ENCODE measurements at places on chromosomes 7 and 10.

GRCh38 chr7:99459087-99459486 is 6.9 kb downstream of the ATP5MF start:
- DNase-seq: peak; percentile 10

- DNase-seq: no peak
Observed at GRCh38 chr10:123930340-123931001, 38.9 kb upstream of the CPXM2 start.

DNA sequence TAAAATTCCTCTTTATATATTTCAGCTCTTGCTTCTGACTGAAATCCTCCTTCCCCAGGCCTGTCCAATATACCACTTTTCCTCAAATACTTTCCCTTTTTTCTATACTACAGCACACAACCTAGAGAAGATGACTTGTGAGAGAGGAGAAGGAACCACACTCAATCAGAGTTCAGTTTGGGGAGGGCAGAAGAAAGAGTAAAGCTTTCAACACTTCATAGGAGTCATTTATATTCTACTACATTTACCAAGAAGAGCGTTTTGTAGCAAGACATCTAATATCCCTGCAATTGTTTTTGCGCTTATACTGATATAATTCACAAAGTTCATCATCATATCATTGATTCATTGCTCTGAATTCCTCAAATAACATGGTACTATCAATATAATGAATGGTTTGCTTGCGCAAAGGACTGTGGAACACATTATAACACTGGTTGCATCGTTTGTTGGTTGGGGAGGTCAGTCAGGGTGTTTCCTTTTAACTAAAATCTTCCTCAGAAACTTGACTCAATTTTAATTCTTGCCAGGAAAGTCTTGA is 792.5 kb upstream of the CELF2 start:
- DNase-seq: no peak

DNA sequence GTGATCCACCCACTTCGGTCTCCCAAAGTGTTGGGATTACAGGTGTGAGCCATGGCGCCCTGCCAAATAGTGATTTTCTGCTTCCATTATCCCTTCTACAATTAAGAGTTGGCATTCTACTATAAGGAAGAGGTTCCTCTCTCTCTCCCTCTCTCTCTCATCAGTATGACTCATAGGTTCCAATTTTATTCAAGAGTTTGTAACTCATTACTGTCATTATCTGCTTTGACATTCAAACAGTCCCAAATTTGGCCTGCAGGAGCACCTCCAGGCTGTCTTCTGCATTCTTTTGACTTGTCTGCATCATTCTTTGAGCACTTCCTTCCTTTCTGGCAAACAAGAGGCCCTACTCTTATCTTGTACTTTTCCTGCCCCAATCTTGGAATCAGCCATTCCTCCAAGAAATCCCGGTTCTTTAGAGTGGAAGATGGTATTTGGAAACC is 33.2 kb upstream of the CALU start:
- no peak for DNase-seq

DNA sequence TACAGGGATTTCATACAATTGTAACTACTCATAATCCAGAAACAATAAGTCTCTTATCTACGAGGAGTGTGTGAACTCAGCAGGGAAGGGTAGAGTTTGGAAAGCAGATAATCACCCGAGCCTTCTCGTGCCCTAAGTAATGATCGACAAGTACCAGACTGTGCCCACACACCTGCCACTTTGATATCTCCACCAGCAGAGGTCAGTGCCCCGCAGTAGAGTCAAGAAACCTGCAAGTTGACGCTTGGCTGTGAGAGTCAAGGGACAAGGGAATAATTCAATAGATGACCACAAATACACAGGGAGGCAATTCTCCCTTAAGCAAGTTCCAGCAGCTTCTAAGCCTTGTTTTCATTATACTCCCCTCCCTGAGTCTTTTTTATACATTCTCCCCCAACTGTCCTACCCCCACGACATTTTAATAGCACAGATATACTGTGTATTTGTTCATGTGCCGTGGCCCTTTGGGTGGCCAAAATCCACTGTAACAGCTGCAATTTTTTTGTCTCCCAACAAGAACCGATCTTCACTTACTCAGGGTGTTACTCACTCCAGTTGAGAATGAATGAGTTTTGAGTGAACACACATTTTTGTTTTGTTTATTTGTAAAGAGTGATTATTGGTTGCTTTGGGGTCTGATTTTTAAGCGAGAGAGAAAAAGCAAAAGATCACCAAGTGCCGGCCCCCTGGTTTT is 106.9 kb upstream of the RHEB start:
- DNase-seq: peak; percentile 43

DNA sequence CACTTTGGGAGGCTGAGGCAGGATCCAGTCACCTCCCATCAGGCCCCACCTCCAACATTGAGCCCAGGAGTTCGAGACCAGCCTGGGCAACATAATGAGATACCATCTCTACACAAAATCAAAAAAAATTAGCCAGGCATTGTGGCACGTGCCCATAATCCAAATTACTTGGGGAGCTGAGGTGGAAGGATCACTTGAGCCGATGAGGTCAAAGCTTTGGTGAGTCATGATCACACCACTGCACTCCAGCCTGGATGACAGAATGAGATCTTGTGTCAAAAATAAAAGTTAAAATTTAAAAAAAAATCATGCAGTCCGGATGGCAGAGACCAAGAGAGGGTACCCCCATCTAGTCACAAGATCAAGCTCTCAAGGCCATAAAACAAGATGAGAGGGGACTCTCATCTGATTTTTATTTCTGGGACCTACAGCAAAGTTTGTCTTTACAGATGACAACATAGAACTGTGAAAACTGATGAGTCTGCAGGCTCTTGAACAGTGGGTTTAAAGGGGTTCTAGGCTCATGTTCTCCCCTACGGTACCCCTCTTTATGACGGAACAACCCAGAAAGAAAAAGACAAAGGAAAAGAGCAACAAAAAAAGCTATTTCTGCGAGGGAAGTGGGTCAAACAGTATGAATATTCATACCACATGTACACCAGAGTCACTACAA is 28.9 kb upstream of the CREB3L2 start:
- no peak for DNase-seq

GRCh38 chr10:90788968-90789367 is 68.9 kb downstream of the HTR7 start:
- no peak for DNase-seq

DNA sequence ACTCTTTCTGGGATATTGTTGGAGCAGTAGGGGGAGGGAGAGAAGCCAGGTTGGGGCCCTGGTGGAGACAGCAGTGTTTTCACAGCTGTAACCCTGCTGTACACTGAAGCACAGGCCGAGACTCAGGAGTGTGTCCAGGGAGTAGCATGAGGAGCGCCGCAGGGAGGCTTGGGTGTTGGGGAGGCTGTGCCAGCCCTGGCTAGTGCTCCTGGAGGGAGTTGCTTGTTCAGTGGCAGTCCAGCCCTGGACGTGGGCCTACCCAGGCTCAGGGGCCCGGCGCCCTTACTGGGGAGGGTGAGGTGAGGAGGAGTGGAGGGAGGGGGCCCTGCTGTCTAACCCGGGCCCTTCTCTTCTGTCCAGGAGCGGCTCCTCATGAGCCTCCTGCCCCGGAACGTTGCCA is 35.9 kb downstream of the ADCY1 start:
- DNase-seq: no peak

GRCh38 chr7:92785923-92786322 is 50.5 kb downstream of the CDK6 start:
- DNase-seq: no peak

DNA sequence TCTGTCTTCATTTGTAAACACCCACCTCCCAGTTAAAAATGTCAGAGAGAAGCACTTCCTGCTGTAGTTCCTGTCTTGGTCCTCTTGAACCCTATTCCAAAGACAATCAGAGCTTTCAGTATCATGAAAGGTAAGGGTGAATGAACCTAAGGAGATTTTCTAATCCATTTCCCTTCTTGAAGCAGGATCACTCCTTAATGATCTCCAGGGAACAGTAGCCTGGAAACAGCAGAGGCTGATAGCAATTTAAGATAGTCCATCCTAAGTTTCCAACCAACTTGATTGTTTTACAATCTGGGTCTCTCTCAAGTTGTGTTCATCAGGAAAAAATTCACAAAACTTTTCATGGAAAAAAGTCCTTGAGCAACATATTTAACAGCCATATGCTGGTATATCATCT is 273.6 kb downstream of the NEBL start:
- DNase-seq: no peak

GRCh38 chr7:106485031-106485551 is 175.9 kb downstream of the CCDC71L start:
- DNase-seq: no peak

DNA sequence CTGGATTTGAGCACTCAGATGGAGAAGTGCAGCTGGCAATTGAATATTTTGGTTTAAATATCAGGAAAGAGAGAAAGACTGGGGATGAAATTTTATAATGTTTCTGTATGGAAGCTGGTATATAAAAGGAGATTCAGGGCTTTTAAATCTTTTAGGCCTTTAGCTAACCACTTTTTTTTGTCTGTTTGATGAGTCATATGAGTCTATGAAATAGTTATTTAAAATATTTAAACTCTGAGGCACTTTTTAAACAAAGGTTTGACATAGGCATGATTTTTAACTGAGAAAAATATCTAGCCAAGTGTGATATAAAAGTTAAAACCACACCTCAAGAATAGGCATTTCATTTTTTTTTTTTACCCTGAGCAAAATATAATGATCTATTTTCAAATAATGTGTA is 944.3 kb downstream of the GATA3 start:
- DNase-seq: no peak

DNA sequence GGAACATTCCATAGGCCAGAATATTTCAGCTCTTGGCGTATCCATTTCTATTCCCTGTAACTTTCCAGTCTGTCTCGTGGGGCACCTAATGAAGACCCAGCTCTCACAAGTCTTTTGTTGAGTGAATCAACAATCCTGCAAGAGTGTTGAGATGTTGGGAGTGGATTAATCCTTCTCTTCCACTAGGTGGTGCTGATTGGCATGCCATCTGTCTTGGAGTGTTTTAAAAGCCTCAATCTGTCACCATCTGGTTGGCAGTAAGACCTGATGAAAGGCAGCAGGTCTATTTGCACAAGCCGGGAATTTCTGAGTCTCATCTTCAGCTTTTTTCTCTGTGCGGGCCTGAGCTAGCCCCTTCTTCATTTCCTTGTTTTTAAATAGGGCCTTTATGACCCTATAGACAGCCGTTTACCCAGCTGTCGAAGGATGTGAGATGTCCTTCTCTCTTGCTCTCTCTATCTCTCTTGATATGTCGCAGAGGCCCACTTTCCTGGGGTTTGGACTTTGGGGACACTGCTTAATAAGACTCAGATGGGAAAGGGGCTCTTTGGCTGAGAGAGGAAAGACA is 180.5 kb downstream of the ZNF365 start:
- DNase-seq: no peak

DNA sequence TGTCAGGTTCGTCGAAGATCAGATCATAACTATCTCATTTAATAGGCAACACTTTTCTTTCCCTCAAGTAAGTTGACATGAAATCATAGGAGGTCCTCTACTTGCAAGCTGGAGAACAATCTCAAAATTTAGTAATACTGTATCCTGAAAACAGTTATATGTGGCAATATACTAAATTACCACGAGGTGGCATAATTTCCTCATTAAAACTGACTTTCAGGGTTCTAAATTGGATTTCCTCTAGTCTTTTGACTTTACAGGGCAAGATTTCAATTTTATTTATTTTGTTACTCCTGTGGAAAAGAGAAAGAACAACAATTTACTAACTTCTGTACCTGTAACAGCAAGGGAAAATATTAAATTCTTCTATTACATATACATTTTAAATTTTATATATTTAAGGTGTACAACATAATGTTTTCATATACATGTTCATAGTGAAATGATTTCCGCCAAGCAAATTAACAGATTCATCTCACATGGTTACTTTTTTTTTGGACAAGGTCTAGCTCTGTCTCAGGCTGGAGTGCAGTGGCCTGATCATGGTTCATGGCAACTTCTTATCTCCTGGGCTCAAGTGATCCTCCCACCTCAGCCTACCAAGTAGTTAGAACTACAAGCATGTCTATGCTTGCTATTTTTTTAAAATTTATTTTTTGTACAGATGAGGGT is 53.4 kb upstream of the CYP2C18 start:
- peak; percentile 0 for DNase-seq

DNA sequence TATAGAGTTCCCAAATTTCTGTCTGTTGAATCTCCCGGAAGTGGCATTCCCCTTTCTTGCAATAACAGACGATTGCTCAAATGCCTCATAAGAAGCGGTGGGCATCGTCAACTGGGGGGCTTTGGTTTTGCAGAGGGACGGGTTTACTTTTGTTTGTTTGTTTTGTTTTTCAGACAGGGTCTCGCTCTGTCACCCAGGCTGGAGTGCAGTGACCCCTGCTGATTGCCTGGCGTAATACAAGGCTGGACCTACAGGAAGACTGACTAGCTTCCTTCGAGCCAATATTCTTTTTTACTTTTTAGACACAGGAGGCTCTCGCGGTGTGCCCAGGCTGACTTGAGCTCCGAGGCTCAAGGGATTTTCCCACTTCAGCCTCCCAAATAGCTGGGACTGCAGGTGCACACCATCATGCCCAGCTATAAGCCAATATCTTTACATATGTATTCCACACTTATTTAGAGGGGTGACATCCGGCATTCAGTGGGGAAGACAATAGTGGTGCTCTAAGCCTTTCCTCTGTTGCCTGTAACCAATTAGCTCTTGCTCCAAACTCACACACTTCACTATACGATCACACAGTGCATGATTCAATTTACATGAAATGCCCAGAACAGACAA is 58.1 kb downstream of the FHIP2A start:
- DNase-seq: peak; percentile 2

GRCh38 chr7:132125096-132125495 is 451.2 kb downstream of the PLXNA4 start:
- DNase-seq: no peak

- no peak for DNase-seq
Observed at GRCh38 chr10:34574353-34574934, 240.7 kb downstream of the PARD3 start.

DNA sequence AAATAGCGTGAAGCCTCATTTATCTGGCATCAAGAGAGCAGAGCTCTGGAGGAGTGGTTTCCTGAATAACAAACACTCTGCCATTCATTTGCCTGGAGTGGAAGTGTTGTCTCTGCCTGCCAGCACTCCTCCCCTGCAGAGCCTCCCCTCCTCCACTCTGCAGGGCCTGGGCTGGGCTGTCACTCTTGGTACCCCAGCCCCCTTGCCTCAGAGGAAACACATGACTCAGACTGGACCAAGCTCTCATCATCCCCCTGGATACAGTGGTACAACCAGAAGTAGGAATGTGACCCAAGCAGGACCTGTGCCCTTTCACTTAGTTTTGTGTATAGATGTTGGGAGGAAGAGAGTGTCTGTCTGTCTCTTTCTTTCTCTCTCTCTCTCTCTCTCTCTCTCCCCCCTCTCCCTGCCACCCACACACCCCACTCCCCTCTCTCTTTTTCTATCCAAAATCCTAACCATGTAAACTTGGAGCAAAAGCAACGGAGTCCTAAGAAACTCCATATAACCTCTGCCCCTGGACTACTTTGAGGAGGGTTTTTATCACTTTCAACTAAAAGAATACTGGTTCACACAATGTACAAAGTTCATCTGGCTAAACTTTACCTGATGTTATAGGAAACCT is 43.9 kb downstream of the DOCK4 start:
- peak; percentile 71 for DNase-seq

Data from NCI-H1092 treated with DMSO at 0.1 percent for 48 hours (cell line).